Renal cortical epithelial cell (primary cell): ENCODE measurements at places on chromosomes 2 and 18.

GRCh38 chr2:220046507-220046906 lies 419.1 kb downstream of the SLC4A3 start:
- no peak for DNase-seq

- DNase-seq, result no peak
Measured at GRCh38 chr2:56299171-56299691, 115.4 kb downstream of the CCDC85A start.

- DNase-seq, result no peak
Measured at GRCh38 chr2:112003576-112004252, 51.4 kb upstream of the TMEM87B start.

- DNase-seq, result no peak
Measured at GRCh38 chr18:56107821-56108477, 520.0 kb upstream of the TCF4 start.

DNA sequence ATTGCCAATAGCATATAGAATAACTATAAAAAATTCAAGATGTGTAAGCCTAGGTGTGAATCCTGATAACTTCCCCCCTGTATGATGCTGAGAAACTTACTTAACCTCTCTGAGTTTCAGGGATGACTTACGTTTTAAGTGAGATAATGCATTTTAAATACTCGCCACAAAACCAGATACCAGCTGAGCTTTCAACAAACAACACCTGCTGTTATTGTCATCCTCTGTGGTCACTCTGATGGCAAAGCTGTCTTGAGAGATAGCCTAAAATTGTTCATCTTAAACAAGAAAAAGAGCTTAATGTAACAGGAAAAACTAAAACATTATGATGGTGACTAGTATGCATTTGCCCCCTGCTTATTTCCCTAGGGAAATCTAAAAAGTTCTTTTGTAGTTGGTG lies 131.5 kb downstream of the RAD51AP2 start:
- DNase-seq, result no peak
